ENCODE measurements at places on chromosomes 1 and 21.

DNA sequence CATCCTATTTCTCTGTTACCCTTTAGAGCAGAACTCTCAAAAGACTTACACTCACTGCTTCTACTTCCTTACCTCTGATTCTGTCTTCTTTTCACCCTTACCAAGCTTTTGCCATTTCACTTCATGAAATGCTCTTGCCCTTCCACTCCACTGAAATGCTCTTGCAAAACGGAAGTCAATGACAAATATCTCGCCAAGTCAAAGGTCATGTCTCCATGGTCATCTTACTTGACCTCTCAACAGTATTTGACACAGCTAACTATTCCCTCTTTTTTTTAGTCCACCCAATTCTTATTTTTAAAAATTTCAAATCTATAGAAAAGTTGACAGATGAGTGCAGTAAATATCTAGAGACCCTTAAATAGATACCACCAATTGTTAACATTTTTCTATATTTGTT lies 107.7 kb downstream of the OLFML2B start:
- DNase-seq = no peak

- DNase-seq = peak; percentile 35
Observed at GRCh38 chr1:27166351-27166802, 11.5 kb upstream of the SLC9A1 start.

DNA sequence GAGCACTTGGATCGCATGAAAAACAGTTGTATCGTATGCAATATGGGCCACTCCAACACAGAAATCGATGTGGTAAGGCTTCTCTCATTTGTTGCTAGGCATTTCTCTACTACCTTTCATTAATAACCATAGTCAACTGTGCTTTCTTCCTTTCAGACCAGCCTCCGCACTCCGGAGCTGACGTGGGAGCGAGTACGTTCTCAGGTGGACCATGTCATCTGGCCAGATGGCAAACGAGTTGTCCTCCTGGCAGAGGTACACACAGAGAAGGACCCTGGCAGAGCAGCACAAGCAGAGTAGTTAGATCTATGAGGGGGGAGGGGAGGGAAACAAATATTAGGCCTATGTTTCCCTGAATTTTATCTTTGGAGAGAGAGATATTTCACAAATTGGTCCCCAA lies 16.0 kb upstream of the STRIP1 start:
- no peak for DNase-seq

- no peak for DNase-seq
Observed at GRCh38 chr21:29465546-29465945, 166.8 kb downstream of the BACH1 start.

DNA sequence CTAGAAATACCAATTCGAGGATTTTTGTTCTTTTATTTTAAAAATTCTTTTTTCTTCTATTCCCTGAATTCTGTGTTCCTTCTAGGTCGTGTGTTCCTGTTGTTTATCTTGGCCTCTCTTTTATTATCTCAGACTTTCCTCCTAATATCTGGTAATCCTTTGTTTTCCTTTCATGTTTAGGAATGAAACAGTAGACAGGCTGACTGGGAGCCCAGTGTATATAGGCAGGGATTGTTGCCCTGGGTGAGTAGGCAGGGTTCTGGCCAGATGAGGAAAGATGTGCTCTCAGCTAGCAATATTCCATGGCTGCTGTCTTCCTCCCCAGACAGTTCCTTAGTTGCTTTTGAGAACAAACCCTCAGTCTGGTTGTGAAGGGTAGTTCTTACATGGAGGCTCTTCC lies 161.8 kb upstream of the PDE4B start:
- DNase-seq = peak; percentile 10

DNA sequence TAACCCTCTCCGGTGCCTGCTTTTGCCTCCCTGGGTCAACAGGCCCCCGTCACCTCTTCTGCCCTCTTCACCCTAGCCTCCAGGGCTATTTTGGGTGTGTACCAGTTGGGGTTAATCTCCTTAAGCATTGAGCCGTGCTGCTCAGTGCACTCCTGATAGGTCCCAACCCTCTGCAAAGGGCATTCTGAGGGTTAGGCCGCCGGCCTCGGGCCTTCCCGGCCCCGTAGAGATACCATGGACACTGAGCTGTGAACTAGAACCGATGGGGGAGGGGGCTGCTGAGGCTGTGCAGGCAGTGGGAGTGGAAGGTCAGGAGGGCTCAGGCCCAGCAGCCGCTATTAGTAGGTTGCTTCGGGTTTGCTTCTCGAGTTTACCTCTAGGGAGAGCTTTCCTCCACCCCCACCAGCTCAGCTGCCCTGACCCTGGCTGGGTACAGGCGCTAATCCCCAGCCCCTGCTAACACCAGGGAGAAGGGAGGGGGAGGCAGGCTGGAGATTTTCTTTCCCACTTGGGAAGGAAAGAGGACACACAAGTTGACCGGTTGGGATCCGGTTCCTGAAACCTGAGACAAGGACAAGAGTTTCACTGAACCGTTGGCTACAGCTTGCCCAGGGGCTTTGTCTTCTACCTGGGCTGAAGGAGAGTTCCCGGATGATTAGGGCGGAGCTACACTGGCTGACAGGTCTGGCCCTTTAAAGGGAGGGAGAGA lies 4.8 kb downstream of the LMOD1 start:
- no peak for DNase-seq

DNA sequence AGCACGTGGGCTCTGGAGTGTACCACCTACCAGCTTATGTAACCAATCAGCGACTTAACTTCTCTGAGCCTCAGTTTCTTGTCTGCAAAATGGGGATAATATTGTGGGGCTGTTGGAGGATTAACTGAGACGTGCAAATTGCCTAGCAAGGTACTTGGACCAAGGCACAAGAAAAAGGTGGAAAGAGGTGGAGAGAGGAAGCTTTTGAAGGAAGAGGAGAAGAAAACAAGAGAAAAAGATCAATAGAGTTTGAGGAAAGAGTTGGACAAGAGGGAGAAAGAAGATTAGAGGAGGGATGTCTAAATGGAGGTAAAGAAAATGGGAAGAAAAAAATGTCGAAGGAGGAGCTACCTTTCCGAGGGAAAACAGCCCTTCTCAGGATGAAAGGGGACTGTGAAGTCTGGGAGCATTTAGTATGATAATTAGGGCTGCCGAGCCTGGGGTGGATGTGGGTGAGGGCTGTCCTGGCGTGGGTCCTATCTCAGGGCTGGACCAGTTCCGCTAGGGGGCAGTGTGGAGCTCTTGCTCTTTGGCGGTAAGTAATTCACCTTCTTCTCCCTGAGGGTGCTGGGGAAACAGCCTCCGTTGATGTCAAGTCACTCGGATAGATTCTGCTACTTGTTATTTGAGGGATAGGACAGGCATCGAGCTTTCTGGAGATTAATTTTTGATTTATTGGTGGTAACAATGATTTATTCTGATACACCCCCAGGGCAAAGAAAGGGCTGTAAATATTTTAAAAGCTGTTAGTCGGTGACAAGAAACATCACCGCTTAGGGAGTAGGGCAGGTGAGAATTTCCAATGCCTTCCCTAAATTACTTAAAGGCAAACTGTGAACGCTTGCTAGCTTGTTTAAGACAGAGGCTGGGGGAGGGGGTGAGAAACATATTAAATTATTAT lies 79.0 kb upstream of the NFASC start:
- peak; percentile 45 for DNase-seq
